ENCODE measurements at places on chromosomes 7 and 10. TPM values are rescaled to one million over a fixed set of nuclear protein-coding genes. Genes with fewer than 3 reads are reported as not detected.

The CCL24 gene
- total RNA-seq, result not detected

The TRIM50 gene
- total RNA-seq, result not detected

The RADIL gene
- not detected for total RNA-seq

The FBXO24 gene
- 1.5 TPM for total RNA-seq

The ABCC2 gene
- total RNA-seq, result 128 TPM

The CAV2 gene
- total RNA-seq, result 17.6 TPM

The AOAH gene
- total RNA-seq, result not detected

The GBX1 gene
- total RNA-seq, result not detected

The CNPY1 gene
- total RNA-seq, result not detected

The CFAP69 gene
- 7.4 TPM for total RNA-seq

The KMT2E gene
- total RNA-seq, result 61.4 TPM

The FAM171A1 gene
- 26.3 TPM for total RNA-seq

The ADRA2A gene
- 0.67 TPM for total RNA-seq

The JCAD gene
- 13.0 TPM for total RNA-seq

The CALHM3 gene
- 0.18 TPM for total RNA-seq

The LIPF gene
- not detected for total RNA-seq

The UNCX gene
- total RNA-seq, result not detected

The AMPH gene
- not detected for total RNA-seq

The A1CF gene
- total RNA-seq, result 36.0 TPM

The SFRP4 gene
- total RNA-seq, result not detected

The GDF2 gene
- total RNA-seq, result not detected

The SAMD9L gene
- total RNA-seq, result not detected

The FOXI2 gene
- total RNA-seq, result not detected

The GNA12 gene
- total RNA-seq, result 59.3 TPM

The PDE1C gene
- not detected for total RNA-seq

All from Caco-2 (cell line).